ENCODE measurements at places on chromosomes 1 and 21. TPM values are rescaled to one million over a fixed set of nuclear protein-coding genes. Genes with fewer than 3 reads are reported as not detected.

Gene TLR5
- 1.2 TPM for total RNA-seq

Gene HES2
- not detected for total RNA-seq

Gene DNASE2B
- not detected for total RNA-seq

Gene GBP7
- not detected for total RNA-seq

Gene TNFSF4
- total RNA-seq: 0.41 TPM

Gene VASH2
- 28.1 TPM for total RNA-seq
